ENCODE measurements at places on chromosomes 1 and 21.

GRCh38 chr1:8962812-8963530 is 17.3 kb downstream of the CA6 start:
- DNase-seq, result peak; percentile 30

- no peak for DNase-seq
These were observed 13.7 kb downstream of the CD34 start for GRCh38 chr1:207897188-207897587.

- DNase-seq, result no peak
These were observed 4.5 kb downstream of the PLA2G2A start for GRCh38 chr1:19974822-19975416.

GRCh38 chr1:239763850-239764249 is 327.8 kb upstream of the FMN2 start:
- no peak for DNase-seq

DNA sequence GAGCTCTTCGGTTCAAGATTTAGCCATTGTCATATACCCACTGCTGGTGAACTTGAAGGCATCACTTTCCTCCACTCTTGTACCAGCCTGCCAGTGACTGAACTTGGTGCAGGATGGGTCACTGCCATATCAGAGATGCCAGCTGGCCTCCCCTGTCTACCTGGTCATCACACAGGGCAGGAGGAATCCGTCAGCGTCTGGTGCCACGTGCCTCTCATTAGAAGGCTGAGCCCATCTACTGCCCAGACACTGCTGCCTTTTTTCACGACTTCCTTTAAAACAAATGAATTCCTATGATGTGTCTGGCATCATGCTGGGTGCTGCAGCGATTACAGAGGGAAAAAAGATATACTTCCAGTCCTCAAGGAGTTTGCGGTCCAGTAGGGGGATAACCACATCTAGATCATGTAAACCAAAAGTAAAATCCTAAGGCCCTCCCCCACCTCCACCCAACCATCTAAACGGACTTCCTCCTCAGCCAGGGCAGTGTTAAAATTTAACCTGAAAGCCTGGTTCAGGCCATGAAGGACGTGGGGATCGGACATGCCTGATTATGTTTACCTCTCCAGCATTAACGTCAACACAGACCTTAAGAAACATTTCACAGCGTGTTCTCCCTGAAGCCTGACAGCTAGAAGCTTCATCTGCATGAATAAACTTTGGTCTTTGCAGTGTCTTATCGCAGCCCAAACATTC is 29.2 kb upstream of the PDE9A start:
- no peak for DNase-seq

DNA sequence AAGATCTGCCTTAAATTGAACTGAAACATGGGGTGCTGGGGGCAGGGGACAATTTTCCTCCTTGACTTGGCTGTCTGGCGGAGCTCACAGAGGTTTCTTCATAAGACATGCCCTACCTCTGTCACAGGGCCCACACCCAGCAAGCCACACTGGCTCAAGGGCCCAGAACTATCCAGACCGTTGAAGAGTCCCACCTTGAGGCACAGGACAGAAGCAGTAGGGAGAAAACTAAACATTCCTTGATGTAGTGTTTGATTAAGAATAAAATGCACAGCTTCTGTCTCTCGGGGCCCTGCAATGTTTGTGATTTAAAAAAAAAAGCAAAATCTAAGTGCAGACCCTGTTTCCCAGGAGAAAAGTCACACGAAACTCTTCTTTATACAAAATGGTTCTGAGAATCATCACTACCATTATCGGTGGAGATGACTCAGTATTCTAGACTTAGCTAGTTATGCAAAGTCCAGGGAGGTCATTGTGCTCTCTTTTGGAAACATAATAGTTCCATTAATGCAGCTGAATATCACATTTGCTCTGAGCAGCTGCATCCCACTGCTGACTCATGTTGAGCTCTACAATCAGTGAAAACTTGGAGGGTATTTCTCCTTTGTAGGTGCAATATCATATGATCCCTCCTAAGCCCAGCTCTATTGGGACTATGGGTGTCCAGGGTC is 53.6 kb upstream of the DIRAS3 start:
- no peak for DNase-seq

DNA sequence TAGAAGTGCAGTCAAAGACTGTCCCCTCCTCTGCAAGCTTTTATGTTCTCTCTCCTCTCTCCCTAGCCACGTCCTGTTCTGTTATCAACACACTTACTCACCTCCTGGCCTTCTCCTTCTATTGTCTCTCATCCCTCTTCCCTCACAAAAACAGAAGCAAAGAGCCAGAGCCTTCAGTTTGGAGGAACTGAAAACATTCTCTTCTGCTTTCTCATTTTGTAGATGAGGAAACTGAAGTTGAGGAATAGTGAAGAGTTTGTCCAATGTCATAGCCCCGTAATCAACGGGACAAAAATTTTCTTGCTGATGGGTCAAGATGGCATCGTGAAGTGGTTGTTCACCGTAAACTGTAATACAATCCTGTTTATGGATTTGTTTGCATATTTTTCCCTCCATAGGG is 1.9 kb downstream of the NLRP3 start:
- no peak for DNase-seq

Data from activated gamma-delta T cell treated with Interleukin-2 at 50 U/mL for 16 hours (primary cell).